ENCODE measurements at places on chromosomes 7 and 10. TPM values are rescaled to one million over a fixed set of nuclear protein-coding genes. Genes with fewer than 3 reads are reported as not detected.

Gene ZNF33B
- total RNA-seq = 7.6 TPM

Gene H2BK1
- not detected for total RNA-seq

Gene ERVW-1
- not detected for total RNA-seq

Gene FAM25C
- not detected for total RNA-seq

Gene ACHE
- total RNA-seq = 0.17 TPM

- DNase-seq = no peak
- peaks cover 3% of the 10 kb centered on the region for H3K27me3 ChIP-seq
- no peaks in the 10 kb centered on the region for H3K4me1 ChIP-seq
- H3K4me3 ChIP-seq = no peak overlapping the region
Observed at GRCh38 chr7:29400437-29400836, 163.2 kb upstream of the PRR15 start.

DNA sequence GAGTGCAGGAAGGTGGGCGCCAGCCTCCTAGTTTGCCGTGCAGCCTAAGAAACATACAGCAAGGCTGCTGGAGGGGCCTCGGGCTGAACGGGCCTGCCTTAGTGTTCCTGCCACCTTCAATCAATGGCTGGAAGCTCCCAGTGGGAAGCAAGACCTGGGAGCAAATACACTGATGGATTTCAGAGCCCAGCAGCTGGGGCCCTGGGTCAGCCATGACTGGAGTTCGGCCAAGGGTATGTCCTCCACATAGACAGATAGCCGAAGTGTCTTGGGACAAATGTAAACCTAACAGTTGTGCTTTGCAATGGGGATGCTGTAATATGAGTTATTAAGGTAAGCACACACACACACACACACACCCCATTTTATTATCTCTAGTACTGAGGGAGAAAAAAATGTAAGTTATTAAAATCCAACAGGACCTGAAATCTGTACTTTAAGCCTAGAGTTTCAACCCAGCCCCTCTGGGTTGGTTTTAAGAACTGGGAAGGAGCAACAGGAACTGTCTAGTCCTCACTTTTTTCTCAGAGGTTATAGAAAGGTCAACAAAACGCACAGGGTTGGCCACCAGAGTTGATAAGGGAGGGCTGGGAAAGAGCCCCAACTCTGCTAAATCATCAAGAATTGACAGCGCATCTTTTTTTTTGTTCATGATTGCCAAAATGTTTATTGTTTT is 50.0 kb upstream of the CELF2 start:
- H3K36me3 ChIP-seq = no peaks in the 10 kb centered on the region
- peaks cover 23% of the 10 kb centered on the region for H3K27me3 ChIP-seq
- H3K4me3 ChIP-seq = no peak overlapping the region
- no peak for DNase-seq
